ENCODE measurements at places on chromosomes 5 and 9. TPM values are rescaled to one million over a fixed set of nuclear protein-coding genes. Genes with fewer than 3 reads are reported as not detected.

Gene PPP3R2
- 0.12 TPM for total RNA-seq

Gene GRIN3A
- total RNA-seq: 0.85 TPM

Gene MSMP
- not detected for total RNA-seq

Gene CDC25C
- total RNA-seq: 2.4 TPM

Gene PCDHGB4
- 1.3 TPM for total RNA-seq

Gene ENTPD8
- total RNA-seq: 108 TPM

Gene ADAMTS13
- 3.0 TPM for total RNA-seq

Gene ACSL6
- total RNA-seq: 0.58 TPM

Gene CCL28
- 97.0 TPM for total RNA-seq

Gene LCN9
- not detected for total RNA-seq

Gene RANBP3L
- not detected for total RNA-seq

Gene RNF208
- 5.1 TPM for total RNA-seq

Gene WDR38
- total RNA-seq: not detected

Gene IL9
- total RNA-seq: not detected

Gene CCDC192
- not detected for total RNA-seq

Gene C1QTNF3
- total RNA-seq: 5.6 TPM

Gene NSD1
- total RNA-seq: 55.6 TPM

Gene SUSD3
- total RNA-seq: 0.95 TPM

Gene ADAMTS2
- 4.4 TPM for total RNA-seq

Gene SPINK13
- total RNA-seq: not detected

Gene ARL15
- 27.2 TPM for total RNA-seq

Gene CCDC180
- total RNA-seq: 1.2 TPM

Gene PCDHB5
- total RNA-seq: 0.56 TPM

Gene MEF2C
- 10.0 TPM for total RNA-seq

Gene ADGRD2
- not detected for total RNA-seq

Gene FBXL7
- total RNA-seq: 3.6 TPM

Gene HTR1A
- not detected for total RNA-seq

Gene IFNB1
- total RNA-seq: not detected

Gene FIBCD1
- 9.6 TPM for total RNA-seq

Gene SKP2
- 19.1 TPM for total RNA-seq

Gene DNAJC18
- 2.4 TPM for total RNA-seq

Gene TTLL11
- 5.9 TPM for total RNA-seq

Gene NEUROG1
- total RNA-seq: not detected

Gene CYLC2
- not detected for total RNA-seq

Gene SPACA9
- total RNA-seq: 1.2 TPM
